ENCODE measurements at places on chromosomes 7 and 10. TPM values are rescaled to one million over a fixed set of nuclear protein-coding genes. Genes with fewer than 3 reads are reported as not detected.

Gene LAMB1
- total RNA-seq: 57.6 TPM

Gene CPXM2
- total RNA-seq: 5.3 TPM

Gene ZNF398
- total RNA-seq: 92.7 TPM

Gene ATG9B
- 1.2 TPM for total RNA-seq

Gene NKX6-2
- 0.24 TPM for total RNA-seq

- DNase-seq: no peak
These were observed 9.7 kb downstream of the MIOS start for GRCh38 chr7:7576344-7576743.
